Left ventricle myocardium superior (tissue), 1 donor: ENCODE measurements at places on chromosomes 4 and X.

GRCh38 chr4:172543249-172543648, 625.4 kb upstream of the GALNT7 start:
- no peak for DNase-seq

DNA sequence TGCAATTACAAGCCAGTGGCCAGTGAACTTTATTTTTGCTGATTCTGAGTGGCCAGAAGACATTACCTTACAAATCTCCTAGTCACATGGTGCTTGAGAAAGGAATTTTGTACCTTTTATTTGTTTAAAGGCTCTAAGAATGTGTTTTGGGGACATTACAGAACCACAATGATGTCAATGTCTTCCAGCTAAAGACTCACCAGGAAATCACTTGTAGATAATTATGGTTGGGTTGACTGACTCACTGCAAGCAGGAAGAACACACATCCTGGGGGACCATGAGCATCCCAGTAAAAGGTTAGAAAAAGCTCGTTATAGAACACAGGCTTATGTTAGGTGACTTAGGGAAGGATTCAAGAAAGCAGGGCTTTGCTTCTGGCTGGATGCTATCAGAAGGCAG, 119.4 kb upstream of the FAM9B start:
- no peak for DNase-seq

DNA sequence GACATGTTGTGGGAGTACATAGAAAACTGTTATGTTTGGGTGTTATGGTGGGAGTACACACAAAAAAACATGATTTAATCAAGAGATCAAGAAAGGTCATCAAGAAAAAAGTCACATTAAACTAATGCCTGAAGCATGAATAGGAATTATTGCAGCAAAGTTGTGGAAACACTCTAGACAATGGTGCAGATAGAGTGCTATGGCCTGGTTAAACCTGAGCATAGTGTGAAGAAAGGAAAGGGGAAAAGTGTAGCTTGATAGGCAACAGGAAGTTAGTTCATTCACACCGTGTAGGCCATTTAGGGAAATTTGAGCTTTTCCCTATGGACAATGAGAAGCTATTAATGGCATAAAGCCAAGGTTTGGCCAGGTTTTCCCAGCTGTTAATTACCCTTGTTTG, 162.1 kb upstream of the EMCN start:
- no peak for DNase-seq

DNA sequence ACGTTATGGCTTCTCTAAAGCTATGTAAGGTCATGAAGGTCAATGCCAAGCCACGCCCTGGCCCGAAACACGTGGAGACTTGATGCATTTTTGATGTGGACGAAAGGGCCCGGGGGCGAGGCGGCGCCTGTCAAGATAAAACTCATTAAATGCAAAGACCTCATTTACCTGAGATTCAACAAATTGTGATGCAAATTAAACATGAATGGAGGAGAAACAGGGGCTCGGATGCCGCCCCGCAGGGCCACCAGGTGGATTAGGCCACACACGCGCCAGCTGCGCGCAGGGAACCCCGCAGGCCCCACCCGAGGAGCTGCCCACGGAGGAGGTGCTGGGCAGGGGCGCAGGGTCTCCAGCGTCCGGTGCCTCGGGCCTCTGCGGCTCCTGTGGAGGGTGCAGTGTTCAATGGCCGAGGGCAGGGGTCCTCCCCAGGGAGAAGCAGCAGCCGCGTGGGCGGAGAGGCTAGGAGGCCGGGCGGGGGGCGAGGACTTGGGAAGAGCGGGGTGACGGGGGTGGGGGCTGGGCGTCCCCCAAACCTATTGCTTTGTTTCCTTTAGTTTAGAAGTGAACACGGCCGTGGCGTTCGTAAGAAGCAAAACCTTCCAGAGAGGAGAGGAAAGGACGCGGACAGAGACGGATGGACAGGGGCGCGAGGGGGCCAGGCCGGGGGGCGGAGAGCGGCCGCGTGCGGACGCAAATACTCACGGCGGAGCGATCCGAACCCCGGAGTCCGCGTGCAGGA, 40.4 kb downstream of the CPLX1 start:
- DNase-seq = peak; percentile 30

GRCh38 chrX:96474029-96474740, 210.5 kb upstream of the DIAPH2 start:
- no peak for DNase-seq

DNA sequence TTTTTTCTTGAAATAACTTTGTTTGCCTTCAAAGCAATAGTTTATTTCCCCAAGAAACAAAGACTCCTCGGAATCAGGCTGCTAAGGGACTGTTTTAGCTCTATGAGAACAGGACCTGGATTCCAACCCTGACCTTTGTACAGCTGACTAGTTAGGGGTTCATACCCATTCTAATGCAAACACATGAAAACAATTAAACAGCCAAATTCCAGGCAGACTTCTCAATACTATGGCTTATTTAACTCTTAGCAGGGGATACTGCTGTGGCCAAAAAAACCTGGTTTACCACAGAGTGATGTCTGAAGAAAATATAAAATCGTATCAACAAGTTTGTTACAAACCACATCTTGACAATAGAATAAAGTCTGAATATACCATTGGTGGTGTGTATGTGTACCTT, 129.6 kb upstream of the INTU start:
- no peak for DNase-seq

- no peak for DNase-seq
Observed at GRCh38 chrX:98490670-98491069, 1607.0 kb downstream of the RPA4 start.

DNA sequence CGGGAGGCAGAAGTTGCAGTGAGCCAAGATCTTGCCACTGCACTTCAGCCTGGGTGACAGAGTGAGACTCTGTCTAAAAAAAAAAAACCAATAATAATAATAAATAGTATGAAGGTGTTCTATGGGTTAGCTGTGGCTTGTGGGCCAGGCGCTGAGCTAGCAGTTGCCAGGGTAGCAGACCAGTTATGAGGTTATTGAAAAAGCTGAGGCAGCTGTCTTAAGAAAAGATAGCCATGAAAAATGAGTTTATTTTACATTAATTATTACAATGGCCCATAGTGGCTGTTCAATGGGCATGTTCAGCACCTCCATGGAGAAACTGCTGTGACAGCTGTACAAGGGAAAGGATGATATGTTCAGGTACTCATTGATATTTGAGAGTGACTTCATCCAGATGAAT, 13.3 kb upstream of the HSD17B10 start:
- DNase-seq = no peak

DNA sequence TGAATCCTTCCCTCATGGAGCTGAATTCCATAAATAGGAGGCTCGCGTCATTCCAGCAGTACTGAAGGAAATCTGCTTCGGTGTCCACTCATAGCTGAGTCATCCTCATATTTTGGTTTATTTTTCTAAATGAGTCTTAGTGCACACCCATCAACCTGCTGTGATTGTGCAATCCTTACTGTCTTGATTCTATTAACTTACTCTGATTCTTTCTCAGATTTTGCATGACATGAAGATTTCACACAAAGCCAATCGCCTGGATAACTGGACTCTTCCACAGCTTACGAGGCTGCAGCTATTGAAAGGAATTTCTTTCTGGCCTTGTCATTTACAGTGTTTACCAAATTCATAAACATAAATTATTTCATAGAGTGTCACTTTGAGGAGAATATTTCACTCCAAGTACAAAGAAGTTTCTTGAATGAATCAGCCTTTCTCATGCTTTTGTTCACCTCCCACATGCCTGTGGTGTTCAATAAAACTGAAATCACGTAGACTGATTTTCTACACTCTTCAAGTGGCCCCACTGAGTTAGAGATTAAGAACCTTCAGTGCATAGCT, 207.6 kb upstream of the SLITRK2 start:
- DNase-seq = no peak

- DNase-seq = no peak
Observed at GRCh38 chrX:71291381-71291780, 7.9 kb downstream of the NONO start.
